ENCODE measurements at places on chromosomes 7 and 10.

- no peak for DNase-seq
Observed at GRCh38 chr10:124383496-124383895, 35.2 kb downstream of the OAT start.

- DNase-seq = peak; percentile 78
Observed at GRCh38 chr7:102431617-102432298, 1.6 kb upstream of the ORAI2 start.

DNA sequence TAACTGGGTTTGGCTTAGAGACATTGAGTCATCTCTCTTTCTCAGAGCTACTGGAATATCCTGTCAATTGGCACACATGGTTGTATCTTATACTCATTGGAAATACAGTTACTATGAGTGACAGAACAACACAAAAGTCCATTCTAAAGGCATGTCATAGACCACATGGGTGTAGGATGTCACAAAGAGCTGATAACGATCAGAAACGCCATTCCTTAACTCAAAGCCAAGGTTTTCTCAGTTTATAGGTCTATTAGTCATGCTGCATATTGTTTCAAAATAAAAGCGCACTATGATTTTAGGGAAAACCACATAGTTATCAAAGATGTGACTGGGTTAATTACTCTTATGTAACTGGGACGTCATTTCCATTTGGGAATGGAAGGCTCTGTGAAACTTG is 147.2 kb upstream of the FAM171A1 start:
- no peak for DNase-seq

DNA sequence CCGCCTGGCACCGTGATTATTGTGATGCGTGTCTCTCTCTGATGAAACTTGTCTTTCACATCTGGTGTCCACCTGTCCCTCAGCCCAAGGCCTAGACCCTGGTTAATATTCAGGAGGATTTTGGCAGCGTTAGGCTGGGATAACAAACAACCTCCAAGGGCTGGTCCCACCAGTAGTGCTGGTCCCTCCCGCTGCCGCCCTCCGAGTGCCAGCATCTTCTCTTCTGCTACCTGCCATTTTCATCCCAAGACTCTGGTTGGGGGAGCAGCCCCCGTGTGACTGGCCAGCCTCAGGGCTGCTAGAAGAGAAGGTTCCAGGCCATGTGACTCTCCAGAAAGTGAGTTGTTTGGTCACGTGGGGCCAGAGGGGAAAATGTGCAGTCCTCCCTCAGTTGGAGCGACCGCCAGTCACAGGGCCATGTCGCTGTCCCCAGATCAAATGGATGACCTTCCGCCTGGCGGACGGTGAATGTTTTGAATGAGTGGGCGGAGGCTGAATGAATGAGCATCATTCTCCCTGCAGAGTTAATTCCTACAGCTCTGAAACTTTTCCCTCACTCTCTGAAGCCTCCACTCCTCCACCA is 479.9 kb upstream of the FOXK1 start:
- no peak for DNase-seq

- no peak for DNase-seq
Observed at GRCh38 chr7:94382746-94383145, 11.9 kb upstream of the COL1A2 start.

- no peak for DNase-seq
Observed at GRCh38 chr7:101171442-101171837, 6.1 kb upstream of the VGF start.

DNA sequence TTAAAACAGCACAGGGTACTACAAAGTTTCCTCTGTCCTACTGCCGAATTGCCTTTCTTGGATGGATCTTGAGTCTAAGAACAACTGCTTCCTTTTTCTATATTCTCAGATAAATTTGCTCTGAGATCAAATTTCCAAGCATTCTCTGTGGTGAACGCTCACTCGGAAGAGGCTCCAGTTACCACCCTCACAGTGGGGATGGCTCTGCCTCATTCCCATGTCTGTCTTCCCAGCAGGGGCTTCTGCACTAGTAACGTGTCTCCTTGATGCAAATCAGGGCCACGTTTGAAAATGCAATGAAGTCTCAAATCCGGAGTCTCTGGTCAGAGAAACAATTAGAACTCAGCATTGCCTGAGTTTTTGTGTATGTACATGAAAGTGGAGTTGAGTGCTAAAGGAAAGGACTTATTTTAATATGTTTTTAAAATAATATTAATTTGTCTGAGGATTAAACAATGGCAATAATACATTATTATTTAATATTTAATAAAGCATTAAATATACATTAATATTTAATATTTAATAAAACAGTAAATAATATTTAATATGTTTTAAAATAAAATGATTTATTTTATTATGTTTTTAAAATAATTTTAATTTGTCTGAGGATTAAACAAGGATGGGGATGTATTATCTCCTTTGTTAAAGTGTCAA is 61.8 kb downstream of the INHBA start:
- DNase-seq = no peak

- DNase-seq = peak; percentile 7
Observed at GRCh38 chr10:14016011-14016536, 314.6 kb downstream of the FRMD4A start.

- no peak for DNase-seq
Observed at GRCh38 chr10:129964611-129965424, 744 bp upstream of the EBF3 start.

- DNase-seq = no peak
Observed at GRCh38 chr10:27826369-27826768, 80.8 kb upstream of the MKX start.

- DNase-seq = no peak
Observed at GRCh38 chr10:75304741-75305390, 69.1 kb upstream of the COMTD1 start.

- peak; percentile 70 for DNase-seq
Observed at GRCh38 chr10:74586088-74586585, 240.3 kb upstream of the KAT6B start.

DNA sequence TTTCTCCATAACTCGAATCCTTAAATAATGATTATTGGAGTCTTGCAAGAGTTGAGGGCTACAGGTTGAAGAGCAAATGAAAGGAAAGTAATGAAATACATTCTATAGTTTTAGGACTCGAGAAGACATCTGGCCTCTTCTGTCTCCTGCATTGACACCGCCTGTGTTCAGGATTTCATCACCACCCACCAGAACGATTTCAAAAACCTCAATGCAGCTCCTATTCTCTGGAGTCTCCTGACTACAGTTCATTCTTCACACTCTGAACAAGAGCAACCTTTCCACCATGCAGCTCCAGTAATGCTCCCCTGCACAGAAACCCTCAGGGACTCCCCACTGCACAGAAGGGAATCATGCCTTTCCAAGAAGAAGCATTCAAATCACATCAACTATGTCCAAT is 5.5 kb downstream of the IL15RA start:
- no peak for DNase-seq

DNA sequence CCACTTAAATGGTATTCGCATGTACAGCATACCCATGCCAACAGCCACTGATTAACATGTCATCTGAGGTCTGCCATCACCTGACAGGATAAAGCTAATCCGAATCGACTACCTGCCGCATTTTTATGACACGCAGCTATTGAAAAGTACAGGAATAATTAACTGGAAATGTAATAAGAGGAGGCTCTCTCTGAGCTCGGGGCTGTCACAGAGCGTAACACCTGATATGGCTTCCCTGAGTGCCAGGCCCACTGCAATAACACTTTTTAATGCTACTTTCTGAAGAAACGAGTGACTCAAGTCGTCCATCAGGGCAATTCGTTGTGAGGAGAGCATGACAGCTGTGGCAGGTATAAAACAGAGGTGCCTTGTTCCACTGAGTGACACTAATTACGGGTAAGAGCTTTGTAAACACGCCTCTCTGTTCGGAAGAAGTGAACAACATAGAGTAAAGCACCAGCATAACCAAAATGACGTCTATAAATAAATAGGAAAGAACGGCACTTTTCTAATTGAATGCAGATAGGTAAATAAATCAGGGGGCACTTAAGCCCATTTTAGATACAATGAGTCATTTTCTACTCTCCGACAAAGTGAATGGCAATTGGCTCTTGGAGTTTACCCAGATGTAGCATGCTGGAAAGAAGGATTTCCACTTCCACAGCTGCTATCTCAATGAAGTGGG is 56.5 kb upstream of the CREB5 start:
- no peak for DNase-seq
